ENCODE measurements at places on chromosomes 6 and 20.

- no peak for DNase-seq
Observed at GRCh38 chr20:61328911-61329558, 77.0 kb downstream of the CDH4 start.

DNA sequence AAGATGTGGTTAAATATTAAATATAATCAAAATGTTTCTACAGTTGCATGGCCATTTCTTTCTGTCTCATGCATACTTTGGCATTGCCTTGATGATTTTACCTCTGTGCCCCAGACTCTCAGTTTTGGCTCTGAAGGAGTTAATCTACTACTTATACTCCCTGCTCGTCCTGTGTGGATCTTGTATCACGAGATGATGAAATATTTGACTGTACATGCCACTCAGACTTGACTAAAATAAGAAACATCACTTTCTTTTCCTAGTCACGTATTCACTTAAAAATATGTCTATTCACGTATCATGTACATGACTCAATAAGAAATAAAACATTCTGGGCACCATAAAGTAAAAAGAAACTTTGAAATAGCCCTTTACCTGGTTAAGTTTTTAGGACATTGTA is 397.7 kb downstream of the RFPL4B start:
- no peak for DNase-seq

DNA sequence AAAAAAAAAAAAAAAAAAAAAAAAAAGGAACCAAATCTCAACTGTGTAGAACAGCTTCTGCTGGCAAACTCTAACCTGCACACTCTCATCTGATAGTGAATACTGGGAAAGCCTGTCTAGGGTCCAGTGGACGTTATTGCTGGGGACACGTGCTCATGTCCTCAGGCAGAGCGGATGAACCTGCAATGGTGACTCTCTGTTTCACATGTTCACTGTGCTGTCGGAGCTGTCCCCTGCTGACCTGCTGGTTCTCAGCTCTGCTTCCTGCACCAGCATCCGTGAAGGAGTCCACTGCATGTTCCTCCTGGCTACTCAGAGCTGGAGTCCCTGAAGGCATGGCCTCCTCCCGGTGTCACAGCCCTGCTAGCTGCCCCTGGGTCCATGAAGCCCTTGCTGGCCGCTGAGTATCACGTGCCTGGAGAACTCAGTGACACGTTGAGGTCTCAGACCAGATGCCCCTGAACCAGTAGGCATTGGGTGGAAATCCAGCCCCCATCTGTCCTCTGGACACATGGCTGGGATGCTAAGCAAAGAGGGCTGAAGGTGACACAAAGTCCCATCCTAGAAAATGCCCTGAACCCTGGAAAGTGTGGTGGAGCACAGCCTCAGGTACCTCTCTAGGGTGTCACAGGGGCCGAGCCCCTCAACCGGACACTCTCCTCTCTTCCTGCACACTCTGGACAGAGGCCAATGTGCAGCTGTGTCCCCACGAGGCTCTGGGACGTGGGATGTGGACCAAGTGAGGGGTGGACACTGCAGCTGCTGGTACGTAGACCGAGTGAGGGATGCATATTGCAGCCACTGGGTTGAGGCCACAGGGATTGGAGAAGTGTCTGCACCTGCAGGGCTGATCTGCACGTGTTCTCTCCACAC is 54.9 kb upstream of the FRMD1 start:
- DNase-seq: no peak

GRCh38 chr6:64249115-64249514 is 613.5 kb downstream of the PHF3 start:
- DNase-seq: no peak

- no peak for DNase-seq
Observed at GRCh38 chr6:80742481-80742880, 636.0 kb downstream of the BCKDHB start.

GRCh38 chr20:53170196-53170595 is 198.0 kb downstream of the TSHZ2 start:
- no peak for DNase-seq

GRCh38 chr20:42361402-42361970 is 743.3 kb upstream of the CHD6 start:
- DNase-seq: no peak

GRCh38 chr6:147046141-147046877 is 157.9 kb upstream of the STXBP5 start:
- no peak for DNase-seq

- no peak for DNase-seq
Observed at GRCh38 chr6:149925974-149926777, 3.3 kb upstream of the RAET1G start.

DNA sequence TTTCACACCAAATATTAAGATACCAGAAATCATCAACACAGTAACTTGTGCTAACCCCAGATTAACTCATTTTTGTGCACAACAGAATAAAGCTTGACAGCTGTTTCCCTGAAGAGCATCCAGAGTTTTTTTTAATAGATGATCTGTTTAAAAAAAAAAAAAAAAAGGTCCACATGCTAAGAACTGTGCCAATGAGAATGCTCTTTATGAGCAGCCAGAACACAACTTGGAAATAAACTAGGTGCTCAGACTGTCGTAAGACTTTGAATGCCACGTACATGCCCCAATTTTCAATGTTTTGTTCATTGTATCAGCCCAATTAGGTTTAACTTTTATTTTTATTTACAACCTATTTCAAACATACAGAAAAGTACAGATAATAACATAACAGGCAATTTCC is 47.3 kb downstream of the STAU1 start:
- DNase-seq: no peak

DNA sequence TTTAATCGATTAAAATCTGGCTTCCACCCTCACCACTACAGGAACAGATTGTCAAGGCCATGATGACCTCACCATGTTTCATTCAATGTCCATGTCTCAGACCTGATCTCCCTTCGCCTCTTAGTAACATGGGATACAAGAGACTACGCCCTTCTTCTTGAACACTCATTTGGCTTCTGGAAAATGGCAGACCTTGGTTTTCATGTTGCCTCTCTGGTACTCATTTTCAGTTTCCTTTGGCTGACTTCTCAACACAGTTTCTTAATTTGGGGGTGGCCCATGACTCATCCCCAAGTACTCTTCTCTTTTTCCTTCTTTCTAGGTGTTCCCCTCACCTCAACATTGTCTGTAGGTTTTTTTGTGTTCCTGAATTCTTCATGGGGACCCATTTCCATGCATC is 22.7 kb downstream of the TMX4 start:
- DNase-seq: no peak
